ENCODE measurements at places on chromosomes 4 and X.

GRCh38 chr4:125639182-125639621 lies 324.4 kb downstream of the FAT4 start:
- DNase-seq: no peak

DNA sequence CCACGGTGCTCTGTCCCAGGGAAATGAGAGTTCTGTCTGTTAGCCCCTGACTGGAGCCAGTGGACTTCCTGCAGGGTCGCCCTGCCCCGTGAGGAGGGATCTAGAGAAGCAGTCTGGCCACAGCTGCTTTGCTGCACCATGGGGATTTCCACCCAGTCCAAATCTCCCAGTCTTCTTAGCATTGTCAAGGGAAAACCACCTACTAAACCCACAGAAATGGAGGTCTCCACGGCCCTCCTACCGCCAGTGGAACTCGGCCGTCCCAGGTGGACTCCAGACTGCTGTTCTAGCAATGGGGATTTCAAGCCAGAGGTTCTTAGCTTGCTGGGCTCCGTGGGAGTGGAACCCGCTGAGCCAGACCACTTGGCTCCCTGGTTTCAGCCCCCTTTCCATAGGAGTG lies 133.3 kb upstream of the PCDH7 start:
- no peak for DNase-seq

- DNase-seq: no peak
Measured at GRCh38 chrX:28752330-28752729, 165.1 kb downstream of the IL1RAPL1 start.

DNA sequence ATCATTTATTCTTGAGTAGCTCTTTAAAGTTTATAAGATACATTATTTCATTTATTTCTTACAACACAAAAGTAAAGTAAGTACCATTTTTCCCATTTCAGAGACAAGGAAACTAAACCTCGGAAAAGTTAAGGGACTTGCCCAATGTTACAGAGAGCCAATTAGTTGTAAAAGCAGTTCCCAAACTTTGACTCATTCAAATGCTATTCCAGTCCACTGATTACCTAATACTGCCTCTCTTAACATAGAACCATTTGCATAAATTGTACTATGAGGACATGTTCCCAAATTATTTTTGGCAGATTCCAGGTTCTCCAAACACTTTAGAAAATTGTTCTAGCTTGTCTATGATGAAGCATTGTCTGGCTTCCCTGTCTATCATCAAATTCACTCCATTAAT lies 45.6 kb upstream of the GRIA3 start:
- DNase-seq: no peak

- no peak for DNase-seq
Measured at GRCh38 chrX:42934020-42934726, 156.2 kb upstream of the PPP1R2C start.

GRCh38 chr4:141275834-141276233 lies 55.1 kb downstream of the ZNF330 start:
- no peak for DNase-seq

DNA sequence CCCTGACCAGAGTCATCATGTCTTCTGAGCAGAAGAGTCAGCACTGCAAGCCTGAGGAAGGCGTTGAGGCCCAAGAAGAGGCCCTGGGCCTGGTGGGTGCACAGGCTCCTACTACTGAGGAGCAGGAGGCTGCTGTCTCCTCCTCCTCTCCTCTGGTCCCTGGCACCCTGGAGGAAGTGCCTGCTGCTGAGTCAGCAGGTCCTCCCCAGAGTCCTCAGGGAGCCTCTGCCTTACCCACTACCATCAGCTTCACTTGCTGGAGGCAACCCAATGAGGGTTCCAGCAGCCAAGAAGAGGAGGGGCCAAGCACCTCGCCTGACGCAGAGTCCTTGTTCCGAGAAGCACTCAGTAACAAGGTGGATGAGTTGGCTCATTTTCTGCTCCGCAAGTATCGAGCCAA lies 11.0 kb downstream of the MAGEA4 start:
- no peak for DNase-seq

Data from SHP77 (cell line).